Stimulated activated CD8-positive, alpha-beta memory T cell treated with anti-CD3 and anti-CD28 coated beads, Interleukin-12 subunit alpha, Interleukin-12 subunit beta, amount 100 ng/mL, for 1 hour (primary cell): ENCODE measurements at places on chromosomes 16 and 17.

GRCh38 chr16:86870380-86870779 lies 292.0 kb downstream of the FOXL1 start:
- DNase-seq = no peak

- DNase-seq = no peak
Observed at GRCh38 chr17:6347776-6348175, 87.1 kb downstream of the AIPL1 start.

GRCh38 chr16:21991621-21992020 lies 9.3 kb downstream of the PDZD9 start:
- DNase-seq = no peak

- no peak for DNase-seq
Observed at GRCh38 chr16:1553946-1554825, 20.7 kb downstream of the TMEM204 start.

- DNase-seq = no peak
Observed at GRCh38 chr16:11038777-11039176, 94.4 kb downstream of the CLEC16A start.

GRCh38 chr16:391885-392335 lies 5.1 kb upstream of the NME4 start:
- DNase-seq = peak; percentile 55

GRCh38 chr16:89277641-89278341 lies 60.3 kb downstream of the ZNF778 start:
- no peak for DNase-seq

DNA sequence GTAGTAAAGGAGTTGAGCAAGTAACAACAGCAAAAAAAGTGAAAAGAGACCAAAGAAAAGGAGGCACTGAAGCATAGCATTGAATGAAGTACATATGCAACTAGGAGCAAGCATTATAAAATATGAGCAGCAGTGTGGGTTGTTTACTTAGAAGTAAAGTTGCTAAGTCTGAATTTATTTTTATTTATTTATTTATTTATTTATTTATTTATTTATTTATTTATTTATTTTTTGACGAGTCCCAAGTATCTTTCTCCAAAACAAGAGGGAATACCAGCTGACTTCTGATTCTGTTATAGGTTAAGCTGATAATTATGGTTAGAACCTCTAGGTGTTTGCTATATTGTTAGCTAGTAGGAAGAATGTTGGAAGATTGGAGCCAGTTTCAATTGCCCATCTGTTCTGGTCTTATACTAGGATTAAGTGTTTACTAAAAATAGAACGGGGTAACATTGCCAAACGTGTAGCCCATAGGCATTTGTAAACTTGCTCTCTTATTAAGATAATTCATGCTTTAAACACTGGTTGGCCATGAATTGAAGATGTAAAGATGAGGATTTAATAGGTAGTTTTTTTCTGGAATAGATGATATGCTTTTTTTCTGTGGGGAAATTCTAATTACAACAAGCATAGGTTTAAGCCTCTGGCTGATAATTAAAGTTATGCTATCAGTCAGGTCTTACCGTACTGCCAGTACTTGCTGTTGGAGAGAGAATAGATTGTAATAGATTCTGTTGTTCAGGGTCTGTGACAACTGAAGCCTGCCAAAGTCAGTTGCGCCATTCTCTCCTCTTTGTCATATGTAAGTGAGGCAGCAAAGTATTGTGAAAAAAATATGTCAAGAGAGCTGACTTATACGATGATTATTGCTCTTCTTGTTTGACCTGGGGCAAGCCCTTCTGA lies 66.7 kb downstream of the PPM1E start:
- DNase-seq = no peak

GRCh38 chr17:73343168-73343634 lies 31.4 kb upstream of the CDC42EP4 start:
- no peak for DNase-seq

GRCh38 chr16:72876221-72876620 lies 171.7 kb downstream of the ZFHX3 start:
- no peak for DNase-seq

- DNase-seq = no peak
Observed at GRCh38 chr17:57968456-57968855, 13.2 kb upstream of the CUEDC1 start.

- no peak for DNase-seq
Observed at GRCh38 chr17:50265212-50265611, 9.1 kb upstream of the TMEM92 start.

- DNase-seq = no peak
Observed at GRCh38 chr17:50211249-50212120, 10.1 kb upstream of the COL1A1 start.

- peak; percentile 14 for DNase-seq
Observed at GRCh38 chr16:69166221-69166833, 20.6 kb upstream of the SNTB2 start.

GRCh38 chr17:48054238-48055185 lies 6.4 kb downstream of the NFE2L1 start:
- no peak for DNase-seq

GRCh38 chr16:22098405-22099255 lies 6.3 kb downstream of the VWA3A start:
- no peak for DNase-seq

GRCh38 chr16:4231367-4231766 lies 10.5 kb downstream of the SRL start:
- no peak for DNase-seq

GRCh38 chr17:19996086-19996485 lies 13.1 kb upstream of the SPECC1 start:
- no peak for DNase-seq

DNA sequence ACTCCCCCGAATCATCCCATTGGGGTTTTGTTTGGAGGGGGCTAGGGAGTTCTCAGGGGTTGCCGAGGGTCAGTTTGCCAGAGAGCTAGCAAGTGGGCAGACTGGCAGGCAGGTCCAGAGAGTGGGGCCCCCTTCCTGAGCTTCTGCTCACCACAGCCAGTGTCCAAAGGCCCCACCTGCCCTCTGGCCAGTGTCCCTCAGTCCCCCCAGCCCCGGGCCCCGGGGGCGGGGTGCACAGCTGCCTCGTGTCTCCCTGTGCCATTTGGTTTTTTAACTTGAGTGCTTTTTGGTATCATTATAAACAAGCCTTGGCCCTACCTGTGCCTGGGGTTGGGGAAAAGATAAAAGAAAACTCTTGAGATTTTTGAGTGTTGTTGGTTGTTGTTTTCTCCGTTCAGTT lies 91.8 kb downstream of the CCDC182 start:
- no peak for DNase-seq

GRCh38 chr16:88284626-88285513 lies 97.9 kb upstream of the ZNF469 start:
- no peak for DNase-seq

GRCh38 chr16:47999595-47999994 lies 156.2 kb downstream of the ABCC12 start:
- no peak for DNase-seq

GRCh38 chr17:76537578-76538280 lies at the start of gene CYGB:
Gene CYGB, minus strand, starts transcription at chr17:76537709. Its CDS starts 167 bp downstream, at chr17:76537542.
- no peak for DNase-seq

- DNase-seq = no peak
Observed at GRCh38 chr17:41837761-41838538, at the start of gene KLHL10. Gene KLHL10, plus strand, starts transcription at chr17:41837825. Its CDS starts 108 bp downstream, at chr17:41837933.

- no peak for DNase-seq
Observed at GRCh38 chr17:2435181-2435741, 34.4 kb upstream of the MNT start.

DNA sequence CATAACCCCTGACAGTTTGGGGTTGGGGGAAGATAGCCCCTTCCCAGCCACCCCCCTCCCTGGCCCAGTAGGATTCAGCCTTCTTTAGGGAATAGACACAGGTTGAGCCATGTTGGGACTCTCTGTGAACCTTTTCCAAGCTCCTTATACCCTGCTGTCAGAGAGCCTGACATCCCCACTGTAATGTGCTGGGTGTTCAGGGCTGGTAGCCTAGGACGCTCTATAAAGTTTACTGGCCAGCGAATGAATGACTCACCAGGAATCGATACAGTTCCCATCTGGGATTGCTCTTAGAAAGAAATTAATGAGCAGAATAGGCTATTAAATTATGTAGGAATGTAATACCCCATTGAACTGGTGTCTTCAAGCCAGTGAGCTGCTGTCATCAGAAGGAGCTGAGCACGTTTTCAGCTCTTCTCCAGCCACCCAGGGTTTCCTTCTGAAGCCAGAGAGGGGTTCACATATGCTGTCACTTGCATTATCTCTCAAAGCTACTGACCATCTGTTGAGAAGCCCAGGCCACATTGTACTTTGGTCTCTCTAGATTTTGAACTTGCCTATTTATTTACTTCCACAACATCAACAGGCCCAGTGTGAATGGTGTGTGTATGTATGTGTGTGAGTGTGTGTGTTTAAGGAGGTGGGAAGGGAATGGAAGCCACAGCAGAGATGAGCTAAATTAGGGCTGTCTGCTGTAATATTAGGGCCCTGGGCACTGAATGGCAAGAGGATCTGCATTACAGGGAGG lies 64.9 kb downstream of the SPACA3 start:
- DNase-seq = no peak

GRCh38 chr17:15409721-15410250 lies 57.6 kb downstream of the CDRT4 start:
- no peak for DNase-seq

GRCh38 chr17:82891911-82892310 lies 52.1 kb upstream of the ZNF750 start:
- DNase-seq = no peak

- no peak for DNase-seq
Observed at GRCh38 chr16:12079412-12079965, 103.0 kb downstream of the SNX29 start.

- no peak for DNase-seq
Observed at GRCh38 chr17:81427173-81428120, 32.2 kb downstream of the BAHCC1 start.

DNA sequence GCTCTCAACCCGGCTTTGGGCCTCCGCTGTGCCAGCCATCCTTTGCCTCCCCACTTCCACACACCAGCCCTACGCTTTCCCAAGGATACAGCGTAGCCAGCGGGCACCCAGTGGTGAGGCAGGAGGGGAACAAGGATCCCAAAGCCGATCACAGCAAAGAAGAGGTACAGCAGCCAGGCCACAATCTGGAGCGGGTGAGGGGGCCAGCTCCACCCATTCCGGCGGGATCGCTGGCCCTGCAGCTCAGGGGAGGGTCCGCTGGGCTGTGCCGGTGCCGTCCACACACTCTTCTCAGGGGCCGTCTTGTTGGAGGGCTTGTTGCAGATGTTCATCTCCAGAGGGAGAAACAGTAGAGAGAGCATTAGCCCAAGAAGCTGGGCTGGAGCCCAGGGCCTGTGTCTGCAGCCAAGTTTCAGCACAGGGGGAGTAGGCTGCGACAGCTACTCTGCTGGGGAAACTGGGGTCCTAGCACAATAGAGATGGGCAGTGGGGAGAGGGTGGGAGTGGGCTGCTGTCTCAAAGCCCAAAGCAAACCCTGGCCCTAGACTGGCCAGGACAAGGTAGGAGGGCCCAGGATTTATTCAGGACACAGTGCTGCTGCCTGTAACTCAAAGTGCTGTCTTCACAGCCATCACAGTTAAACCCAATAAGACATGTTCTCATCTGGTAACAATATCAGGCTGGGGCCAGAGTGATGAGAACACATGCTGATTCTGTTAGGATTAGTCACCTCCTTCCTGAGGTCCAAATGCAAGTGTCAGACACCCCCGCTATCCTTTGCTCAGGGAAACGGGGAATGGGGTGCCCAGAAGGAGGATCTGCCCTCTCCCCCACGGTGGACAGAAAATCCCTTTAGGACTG lies 9.9 kb downstream of the ZDHHC1 start:
- no peak for DNase-seq

GRCh38 chr16:3470723-3471122 lies 24.6 kb downstream of the C16orf90 start:
- DNase-seq = no peak

GRCh38 chr16:311725-312124 lies 28.8 kb downstream of the PDIA2 start:
- no peak for DNase-seq

- DNase-seq = no peak
Observed at GRCh38 chr16:85491798-85492294, 121.3 kb upstream of the GSE1 start.

DNA sequence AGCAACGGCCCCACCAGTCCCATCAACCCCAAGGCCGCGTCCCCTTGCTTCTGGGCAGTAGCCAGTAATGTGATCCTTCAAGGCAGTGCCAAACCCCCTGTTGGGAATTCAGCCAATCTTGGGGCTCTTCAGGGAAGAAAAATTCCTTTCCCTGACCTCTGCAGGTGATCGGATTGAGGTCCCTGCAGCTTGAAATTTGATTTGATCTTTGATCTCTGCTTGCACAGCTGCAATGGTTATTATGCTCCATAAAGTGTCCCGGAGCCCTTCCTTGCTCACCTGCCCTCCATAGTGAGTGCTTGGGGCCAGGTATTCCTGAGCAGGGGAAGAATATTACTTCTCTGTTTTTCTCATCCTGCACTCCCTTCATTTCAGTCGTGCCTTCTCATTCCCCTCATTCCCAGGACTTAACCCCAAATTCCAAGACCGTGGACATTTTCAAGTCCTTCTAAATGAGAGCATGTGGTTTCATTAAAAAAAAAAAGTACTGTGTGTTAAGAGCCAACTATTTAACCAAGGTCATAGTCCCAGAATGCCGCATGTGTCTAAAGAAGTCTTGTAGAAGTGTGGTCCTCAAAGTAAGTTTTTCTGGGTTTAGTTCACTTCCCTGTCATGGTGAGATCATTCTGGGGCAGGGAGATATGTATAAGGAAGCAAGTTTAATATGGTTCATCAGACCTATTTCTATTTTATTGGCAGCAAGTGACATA lies 56.3 kb downstream of the SOX9 start:
- DNase-seq = no peak

- no peak for DNase-seq
Observed at GRCh38 chr16:27551036-27551435, 1.1 kb downstream of the KATNIP start.

GRCh38 chr17:78242024-78242742 lies 10.8 kb downstream of the TMEM235 start:
- DNase-seq = no peak

GRCh38 chr17:32265192-32265923 lies at the start of gene RHBDL3:
Gene RHBDL3, plus strand, starts transcription at chr17:32265832. Its CDS starts 358 bp downstream, at chr17:32266190.
- no peak for DNase-seq

DNA sequence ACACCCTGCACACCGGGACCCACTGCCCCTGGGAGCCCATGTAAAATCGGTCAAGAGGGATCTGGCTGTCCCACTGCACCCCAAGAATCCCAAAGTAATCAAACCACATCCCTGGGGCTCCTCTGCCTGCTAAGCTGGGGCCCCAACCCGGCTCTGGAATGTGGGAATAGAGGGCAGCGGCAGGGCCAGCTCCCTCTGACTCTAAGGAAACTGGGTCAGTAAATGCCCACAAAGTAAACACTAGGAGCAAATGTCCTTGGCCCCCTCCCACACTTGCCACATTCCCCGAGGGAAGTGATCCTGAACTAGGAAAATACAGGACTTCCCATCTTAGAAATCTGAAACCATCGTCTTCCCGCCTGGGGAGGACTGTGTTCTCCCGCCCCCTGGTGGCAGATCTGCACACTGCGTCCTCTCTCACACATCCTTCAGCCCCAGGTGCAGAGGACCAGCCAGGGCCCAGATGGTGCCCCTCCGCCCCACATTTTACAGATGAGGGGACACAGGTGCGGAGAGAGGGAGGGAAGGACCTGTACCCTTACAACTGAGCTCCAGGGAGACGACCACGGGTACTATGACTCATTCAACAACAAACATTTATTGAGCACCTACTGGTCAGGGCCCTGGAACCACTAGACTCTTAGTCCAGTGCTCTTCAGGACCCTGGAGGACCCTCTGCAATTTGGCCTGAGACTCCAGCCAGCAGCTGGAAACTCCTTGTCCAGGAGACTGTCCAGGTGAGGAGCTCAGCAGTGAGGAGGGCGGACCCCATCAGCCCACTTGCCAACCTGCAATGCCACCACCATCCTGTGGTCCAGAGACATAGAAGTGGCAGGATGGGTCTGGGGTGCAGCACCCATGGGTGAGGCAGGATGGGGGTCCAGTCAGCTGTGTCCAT lies 10.1 kb downstream of the P3H4 start:
- peak; percentile 68 for DNase-seq

GRCh38 chr17:74431568-74432423 lies at the start of gene GPRC5C:
Gene GPRC5C, plus strand, starts transcription at chr17:74432088. Its CDS starts 7,689 bp downstream, at chr17:74439777.
- peak; percentile 23 for DNase-seq
